ENCODE measurements at places on chromosomes 11 and 22. TPM values are rescaled to one million over a fixed set of nuclear protein-coding genes. Genes with fewer than 3 reads are reported as not detected.

- DNase-seq = no peak
Measured at GRCh38 chr11:35236667-35237003, 97.7 kb downstream of the CD44 start.

GRCh38 chr11:44301564-44302271, 8.2 kb downstream of the ALX4 start:
- DNase-seq = no peak

DNA sequence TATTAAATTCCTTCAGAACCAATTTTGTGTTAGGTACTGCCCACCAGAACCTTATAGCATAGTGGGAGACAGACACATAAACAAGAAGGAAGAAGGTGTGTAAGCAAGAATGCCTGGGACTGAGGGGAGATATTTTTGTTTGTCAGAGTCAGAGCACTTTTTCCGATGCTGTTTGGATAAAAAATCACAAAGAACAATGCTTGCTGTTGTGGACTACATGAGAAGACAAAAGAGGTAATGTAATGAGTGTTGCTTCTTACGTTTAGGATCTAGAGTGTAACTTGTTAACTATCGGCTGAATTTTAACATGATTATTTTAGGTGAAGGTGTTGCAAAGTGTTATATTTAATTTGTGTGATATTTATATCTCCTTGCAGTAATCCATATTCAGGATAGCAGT, 84.9 kb downstream of the ATM start:
- DNase-seq = no peak

- DNase-seq = no peak
Measured at GRCh38 chr11:67392183-67392715, 463 bp downstream of the RAD9A start.

- DNase-seq = peak; percentile 66
Measured at GRCh38 chr11:121451986-121452608, at the start of gene SORL1. Gene SORL1, plus strand, starts transcription at chr11:121452314. Its CDS starts 18 bp downstream, at chr11:121452332.

GRCh38 chr11:42054351-42054900, 595.0 kb upstream of the LRRC4C start:
- DNase-seq = no peak

- no peak for DNase-seq
Measured at GRCh38 chr22:27352426-27352825, 449.1 kb downstream of the MN1 start.

GRCh38 chr11:106378513-106379179, 301.2 kb downstream of the AASDHPPT start:
- DNase-seq = no peak

DNA sequence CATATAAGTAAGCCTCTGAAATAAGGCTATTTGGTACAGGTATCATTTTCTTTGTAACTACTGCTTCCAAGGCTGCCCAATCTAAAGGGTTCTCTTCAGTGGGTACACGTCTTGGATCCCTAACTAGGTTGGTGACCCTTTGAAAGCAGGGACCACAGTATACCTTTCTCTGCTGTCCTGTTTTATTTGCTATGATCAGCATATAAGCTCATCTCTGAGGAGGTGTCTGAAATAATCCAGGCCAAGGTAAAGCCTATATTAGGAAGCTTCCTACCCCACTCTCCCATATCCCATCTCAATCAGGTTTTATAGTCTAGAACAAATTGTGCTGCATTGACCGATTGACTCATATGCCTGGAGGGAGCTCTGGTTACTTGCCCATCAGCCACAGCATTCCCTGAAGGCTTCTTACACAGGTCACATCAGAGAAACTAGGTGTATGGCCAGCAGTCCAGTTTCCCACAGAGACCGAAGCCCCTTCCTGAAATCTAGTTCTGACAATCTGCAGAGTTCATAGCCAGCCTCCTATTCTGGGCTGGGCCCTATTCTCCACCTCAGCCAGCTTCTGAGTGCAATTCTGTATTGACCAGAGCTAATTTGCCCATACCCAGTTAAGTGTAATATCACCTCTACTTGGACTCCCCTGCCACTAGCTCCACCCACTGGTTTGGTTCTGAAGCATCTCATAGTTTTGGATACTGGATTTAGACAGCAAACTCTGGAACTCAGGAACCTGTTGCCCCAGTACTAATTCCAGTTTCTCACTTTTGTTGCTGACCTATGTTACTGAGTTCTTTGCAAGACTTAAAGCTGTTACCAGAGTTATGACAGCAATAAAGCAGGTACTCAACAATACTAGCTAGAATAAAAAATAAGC, 62.1 kb upstream of the ARHGAP20 start:
- no peak for DNase-seq

DNA sequence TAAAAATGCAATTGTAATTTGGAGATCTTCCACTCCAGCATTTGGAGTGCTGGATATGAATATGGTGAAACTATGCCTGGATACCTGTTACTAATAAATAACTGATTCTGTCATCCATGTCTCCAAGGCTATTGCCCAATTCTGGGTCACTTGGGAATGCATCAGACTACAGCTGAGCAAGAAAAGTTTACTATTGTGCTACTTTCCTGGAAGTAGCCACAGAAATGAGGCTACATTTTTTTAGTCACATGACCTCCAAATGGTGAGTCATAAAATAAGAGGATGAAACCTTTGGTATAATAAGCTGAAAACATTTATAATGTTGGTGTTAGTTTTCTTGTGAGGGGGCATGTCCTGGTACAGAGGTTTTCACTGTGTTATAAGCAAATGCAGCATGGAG, 44.4 kb downstream of the DCDC1 start:
- DNase-seq = no peak

GRCh38 chr22:27057717-27058116, 400.3 kb downstream of the MIAT start:
- no peak for DNase-seq

- no peak for DNase-seq
Measured at GRCh38 chr22:43152003-43152356, 621 bp downstream of the TSPO start.

- no peak for DNase-seq
Measured at GRCh38 chr11:132347156-132348090, 977.0 kb downstream of the NTM start.

DNA sequence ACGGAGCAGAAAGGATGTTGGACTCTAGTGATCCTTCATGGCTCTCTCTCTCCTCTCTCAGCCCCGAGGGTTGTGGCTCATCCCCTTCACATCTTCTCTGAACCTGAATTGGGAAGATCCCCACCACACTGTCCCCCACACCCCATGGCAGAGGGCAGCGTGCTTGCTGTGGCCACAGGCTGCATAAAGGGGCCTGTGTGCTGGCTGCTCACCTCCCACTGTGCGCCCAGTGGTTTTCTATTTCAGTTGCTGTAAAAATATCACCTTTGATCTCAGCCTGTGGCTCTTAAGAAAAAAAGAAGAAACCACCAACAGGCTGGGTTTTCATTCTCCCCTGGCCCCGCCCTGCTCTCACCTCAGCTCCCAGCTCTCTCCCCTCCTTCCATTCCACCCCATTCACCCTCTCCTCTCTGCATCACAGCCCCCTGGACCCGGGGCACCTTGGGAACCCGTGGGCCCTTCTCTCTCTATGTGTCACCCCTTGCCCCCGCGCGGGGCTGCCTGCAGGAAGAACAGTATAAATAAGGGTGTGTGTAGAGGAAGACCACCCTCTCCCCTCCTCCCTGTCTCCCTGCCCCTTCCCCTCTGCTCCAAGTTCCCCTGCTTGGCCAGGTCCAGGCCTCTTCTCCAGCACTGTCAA, 25.8 kb upstream of the WNT11 start:
- no peak for DNase-seq

GRCh38 chr11:11208994-11209393, 144.1 kb downstream of the CSNK2A3 start:
- DNase-seq = no peak

- no peak for DNase-seq
Measured at GRCh38 chr11:102494216-102494615, 36.3 kb downstream of the MMP7 start.

DNA sequence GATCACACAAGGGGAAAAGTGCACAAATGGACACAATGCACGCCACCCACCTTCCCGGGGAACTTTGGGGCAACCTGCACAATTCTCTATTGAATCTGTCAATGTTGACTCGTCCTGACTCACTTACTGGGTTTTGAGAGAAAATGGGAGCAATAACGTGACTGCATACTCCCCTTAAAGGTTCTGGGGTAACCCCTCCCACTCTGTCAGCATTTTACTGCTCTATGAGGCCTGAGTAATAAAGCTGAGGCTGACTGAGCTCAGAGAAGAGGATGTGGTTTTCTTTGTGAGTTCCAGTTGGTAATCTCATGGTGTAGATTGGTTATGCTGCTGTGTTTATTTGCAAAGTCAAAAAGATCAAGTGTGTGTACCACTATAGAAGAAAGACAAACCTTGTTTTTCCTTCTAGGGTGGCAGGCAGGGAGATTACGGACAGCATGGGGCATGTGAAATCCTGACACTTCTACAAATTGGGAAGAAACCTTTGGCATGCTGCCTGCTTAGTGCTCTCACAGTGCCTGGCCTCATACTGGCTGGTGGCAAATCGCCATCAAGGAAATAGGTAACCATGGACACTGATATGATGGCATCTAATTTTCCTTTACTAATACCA, 16.1 kb upstream of the APOA1 start:
- peak; percentile 49 for DNase-seq

- DNase-seq = no peak
Measured at GRCh38 chr22:39528080-39528661, 4.4 kb downstream of the RPS19BP1 start.

DNA sequence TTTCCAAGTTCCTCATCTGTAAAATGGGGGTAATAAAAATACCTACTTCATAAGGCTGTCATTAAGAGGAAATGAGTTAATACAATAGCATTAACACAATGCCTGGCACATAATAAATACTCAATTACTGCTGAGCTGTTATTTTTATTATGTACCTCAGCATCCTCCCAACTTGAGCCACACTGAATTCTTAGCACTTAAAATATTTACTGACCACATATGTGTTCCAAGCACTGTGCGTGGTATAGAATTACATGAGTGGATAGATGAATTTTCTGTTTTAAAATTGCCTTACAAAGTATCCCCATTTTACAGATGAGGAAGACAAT, 139.0 kb upstream of the TIMP3 start:
- DNase-seq = no peak

GRCh38 chr11:20087118-20087521, 73.2 kb downstream of the DBX1 start:
- no peak for DNase-seq

DNA sequence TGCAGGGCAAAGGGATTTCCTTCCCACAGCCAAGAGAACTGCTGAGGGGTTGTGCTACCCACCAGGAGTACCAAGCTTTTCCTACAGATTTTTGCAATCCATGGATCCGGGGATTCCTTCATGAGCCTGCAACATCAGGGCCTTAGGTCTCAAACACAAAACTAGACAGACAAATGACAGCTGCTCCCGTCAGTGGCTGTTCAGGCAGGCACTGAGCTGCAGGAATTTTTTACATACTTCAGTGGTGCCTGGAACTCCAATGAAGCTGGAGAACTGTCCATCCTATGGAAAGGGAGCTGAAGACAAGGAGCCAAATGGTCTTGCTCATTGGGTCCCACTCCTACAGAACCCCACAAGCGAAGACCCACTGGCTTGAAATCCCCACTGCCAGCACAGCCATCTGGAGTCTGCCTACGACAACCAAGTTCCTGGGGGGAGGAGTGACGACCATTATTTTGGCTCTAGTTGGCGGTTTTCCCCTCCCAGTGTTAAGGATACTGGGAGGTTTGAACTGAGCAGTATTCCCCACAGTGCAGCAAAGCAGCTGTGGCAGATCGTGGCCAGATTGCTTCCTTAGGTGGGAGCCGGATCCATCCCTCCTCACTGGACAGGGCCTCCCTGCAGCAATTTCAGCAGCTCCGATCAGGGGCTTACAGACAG, 157.7 kb upstream of the TMEM45B start:
- no peak for DNase-seq

Gene IGLL1
- total RNA-seq = not detected

Gene CHRM1
- not detected for total RNA-seq

Gene IGLL5
- not detected for total RNA-seq

Gene FAM180B
- not detected for total RNA-seq

Gene PATE2
- total RNA-seq = not detected

Gene DRICH1
- 0.30 TPM for total RNA-seq

Gene PDE3B
- 17.8 TPM for total RNA-seq

Gene ARHGAP32
- total RNA-seq = 4.2 TPM

All from activated T-cell treated with anti-CD3 and anti-CD28 coated beads, Interleukin-2, amount 50 U/mL, for 4 hours (primary cell).